ENCODE measurements at places on chromosomes 3 and 15.

GRCh38 chr3:121794264-121794983 is 40.4 kb downstream of the IQCB1 start:
- no peak for DNase-seq

GRCh38 chr3:71987089-71987735 is 202.3 kb upstream of the PROK2 start:
- peak; percentile 14 for DNase-seq

DNA sequence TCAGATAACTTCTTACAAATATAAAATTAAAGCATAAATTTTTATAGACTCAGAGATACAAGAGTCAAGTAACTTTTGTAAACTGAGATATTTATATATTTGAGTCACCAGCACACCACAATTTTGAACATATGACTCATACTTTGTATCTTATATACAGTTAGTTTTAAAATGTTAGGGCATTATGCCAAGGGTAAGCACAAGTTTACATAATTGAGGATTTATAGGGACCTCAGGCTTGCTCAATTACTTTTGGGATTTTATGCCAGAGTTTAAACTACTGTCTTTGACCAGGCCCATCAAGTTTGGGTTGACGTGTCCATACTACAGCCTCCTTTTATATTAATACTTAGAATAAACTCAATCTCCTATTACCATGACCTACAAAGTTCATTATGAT is 7.4 kb upstream of the FGF7 start:
- no peak for DNase-seq

DNA sequence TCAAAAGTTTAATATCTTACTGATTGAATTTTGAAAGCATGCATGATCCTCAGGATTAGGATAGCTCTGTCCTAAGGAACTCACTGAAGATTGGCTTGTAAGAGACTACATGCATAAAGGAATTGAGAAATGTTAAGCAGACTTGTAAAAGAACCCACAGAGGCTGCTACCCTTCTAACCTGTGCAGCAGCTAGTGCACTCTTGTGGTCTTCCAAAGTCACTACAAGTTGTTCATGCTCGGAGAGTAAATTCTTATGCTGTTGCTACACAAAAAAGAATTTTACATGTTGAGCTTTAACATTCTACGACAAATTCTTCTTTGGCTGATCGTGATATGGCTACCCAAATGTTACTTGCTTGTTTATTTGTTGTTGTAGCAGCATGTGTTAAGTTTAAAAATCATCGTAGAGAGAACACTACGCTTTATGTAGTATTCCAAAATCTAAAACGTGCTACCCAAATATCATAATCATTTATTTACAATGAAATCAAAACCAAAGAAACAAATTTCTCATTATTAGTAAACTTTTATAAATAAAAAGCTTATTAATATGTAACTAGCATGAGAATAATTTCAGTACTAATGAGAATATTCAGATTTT is 55.0 kb downstream of the GOLIM4 start:
- DNase-seq: peak; percentile 93

DNA sequence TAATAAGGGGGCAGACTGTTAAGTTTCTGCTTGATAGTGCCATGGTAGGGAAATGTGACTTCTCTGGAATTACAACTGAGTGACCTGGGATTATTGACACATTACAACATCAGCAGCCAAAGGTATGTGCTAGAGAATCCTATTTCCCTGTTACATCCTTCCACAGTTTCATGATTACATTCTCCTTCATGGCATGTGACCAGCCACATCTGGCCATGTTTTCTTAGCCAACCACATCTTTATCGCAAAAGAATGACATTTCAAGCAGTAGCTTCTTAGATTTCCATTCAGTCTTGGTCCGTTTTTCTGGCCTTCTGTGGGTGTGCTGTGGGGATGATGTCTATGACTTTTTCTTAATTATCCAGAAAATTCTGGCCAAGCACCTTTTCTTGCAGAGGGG is 45.4 kb upstream of the CTDSPL start:
- DNase-seq: no peak

DNA sequence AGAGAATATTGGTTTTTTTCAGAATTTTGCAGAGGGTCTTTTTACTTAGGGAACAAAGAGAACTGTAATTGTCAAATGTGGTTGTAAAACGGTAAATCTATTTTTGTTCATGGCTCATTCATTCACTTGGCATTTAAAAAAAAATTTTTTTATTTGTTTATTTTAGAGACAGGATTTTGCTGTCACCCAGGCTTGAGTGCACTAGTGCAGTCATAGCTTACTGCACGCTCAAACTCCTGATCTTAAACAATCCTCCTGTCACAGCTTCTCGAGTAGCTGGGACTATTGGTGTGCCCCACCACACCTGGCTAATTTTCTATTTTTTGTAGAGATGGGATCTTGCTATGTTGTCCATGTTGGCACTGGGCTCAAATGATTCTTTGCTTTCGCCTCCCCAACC is 301.8 kb downstream of the LPP start:
- DNase-seq: no peak

DNA sequence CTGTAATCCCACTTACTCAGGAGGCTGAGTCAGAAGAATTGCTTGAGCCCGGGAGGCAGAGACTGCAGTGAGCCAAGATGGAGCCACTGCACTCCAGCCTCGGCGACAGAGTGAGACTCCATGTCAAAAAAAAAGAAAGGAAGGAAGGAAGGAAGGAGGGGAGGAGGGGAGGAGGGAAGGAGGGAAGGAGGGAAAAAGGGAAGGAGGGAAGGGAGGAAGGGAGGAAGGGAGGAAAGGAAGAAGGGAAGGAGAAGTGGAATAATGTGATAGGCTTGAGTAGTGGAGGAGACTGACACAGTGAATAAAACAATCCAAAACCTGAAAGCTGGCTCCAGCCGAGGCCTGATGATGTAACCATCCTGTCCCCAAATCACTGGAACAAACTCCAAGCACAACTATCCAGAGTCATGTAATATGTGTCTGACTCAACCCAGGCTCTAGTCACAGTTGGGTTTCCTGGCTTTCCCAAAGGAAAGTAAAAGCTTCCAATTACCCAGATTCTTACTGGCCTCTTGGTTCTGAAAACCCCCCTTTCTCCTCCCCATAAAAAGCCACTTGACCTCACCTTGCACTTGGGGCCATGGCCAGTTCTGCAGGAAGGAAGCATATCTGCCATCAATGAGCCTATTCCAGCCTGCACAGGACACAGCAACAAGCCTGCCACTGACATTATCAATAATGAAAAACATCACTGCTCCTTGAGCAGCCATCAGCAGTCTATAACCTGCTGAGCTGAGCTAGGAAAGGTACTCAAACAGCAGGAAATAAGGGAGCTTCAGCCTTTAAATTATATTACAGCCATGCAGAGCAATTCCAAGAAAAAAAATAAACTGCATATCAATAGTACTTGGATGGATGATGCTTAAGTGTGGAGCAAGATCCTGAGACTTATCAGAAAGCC is 48.3 kb downstream of the MB21D2 start:
- no peak for DNase-seq

GRCh38 chr15:76286271-76286879 is 24.9 kb downstream of the ETFA start:
- no peak for DNase-seq

DNA sequence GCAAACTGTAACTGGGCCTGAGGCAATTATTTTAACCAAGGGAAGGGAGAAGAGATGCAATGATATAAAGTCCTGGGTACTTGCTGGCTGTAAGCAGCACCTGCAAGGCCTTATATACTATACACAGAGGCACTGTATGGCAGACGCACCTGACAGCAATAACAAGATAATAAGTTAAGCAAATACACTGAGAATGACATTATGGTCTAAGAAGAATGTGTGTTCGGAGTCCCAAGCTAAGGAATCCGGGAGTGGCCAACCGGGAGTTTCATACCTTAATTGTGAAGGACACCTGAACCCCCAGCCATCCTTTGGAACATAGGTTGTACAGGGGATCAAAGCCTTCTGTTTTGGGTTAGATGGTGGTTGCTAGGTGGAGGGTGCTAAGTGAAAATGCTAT is 13.7 kb downstream of the FAM240A start:
- no peak for DNase-seq

GRCh38 chr3:194800002-194800401 is 114.3 kb downstream of the FAM43A start:
- no peak for DNase-seq

- DNase-seq: no peak
Measured at GRCh38 chr3:100888881-100889280, 104.3 kb downstream of the ABI3BP start.

- DNase-seq: peak; percentile 29
Measured at GRCh38 chr3:32934150-32934742, 17.2 kb upstream of the CCR4 start.

DNA sequence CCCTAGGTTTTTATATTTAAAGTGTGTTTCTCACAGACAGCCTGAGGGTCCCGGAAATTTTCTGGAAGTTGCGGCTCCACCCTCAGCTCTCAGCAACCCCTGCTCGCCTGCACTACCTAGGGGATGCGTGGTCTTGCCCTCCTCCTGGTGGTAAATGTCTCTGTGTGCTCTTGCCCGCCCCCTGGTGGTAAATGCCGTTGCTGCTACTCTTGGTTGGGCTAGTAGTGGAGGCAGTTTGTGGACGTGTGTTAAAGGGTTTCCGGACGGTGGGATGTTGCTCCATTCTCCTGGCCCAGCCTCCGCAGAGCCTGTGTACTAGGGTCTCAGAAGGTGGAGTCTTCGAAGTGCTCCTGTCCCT is 27.4 kb downstream of the STOML1 start:
- peak; percentile 89 for DNase-seq

DNA sequence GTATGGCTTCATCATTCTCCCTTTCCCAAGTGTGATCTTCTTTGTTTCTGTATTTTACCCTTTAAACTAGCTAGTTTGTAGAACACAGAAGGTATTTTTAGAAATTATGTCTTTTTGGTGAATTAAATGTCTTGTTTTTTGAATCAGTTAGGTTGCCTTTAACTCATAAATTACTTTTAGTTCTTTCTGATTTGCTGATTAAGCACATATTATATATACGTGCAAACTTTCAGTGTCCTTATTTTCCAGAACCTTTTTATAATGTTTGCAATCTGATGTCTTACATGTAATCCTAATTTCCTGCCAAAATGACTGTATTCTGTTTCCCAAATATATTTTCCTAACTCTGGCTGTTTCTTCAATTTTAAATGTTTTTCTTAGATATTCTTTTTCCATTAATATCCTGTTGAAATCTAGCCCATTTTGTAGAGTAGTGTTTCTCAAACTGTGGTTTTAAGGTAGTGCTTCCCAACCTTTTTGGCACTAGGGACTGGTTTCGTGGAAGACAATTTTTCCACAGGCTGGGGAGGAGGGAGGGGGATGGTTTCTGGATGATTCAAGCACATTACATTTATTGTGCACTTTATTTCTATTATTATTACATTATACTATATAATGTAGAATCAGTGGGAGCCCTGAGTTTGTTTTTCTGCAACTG is 51.8 kb downstream of the CHD2 start:
- DNase-seq: no peak

DNA sequence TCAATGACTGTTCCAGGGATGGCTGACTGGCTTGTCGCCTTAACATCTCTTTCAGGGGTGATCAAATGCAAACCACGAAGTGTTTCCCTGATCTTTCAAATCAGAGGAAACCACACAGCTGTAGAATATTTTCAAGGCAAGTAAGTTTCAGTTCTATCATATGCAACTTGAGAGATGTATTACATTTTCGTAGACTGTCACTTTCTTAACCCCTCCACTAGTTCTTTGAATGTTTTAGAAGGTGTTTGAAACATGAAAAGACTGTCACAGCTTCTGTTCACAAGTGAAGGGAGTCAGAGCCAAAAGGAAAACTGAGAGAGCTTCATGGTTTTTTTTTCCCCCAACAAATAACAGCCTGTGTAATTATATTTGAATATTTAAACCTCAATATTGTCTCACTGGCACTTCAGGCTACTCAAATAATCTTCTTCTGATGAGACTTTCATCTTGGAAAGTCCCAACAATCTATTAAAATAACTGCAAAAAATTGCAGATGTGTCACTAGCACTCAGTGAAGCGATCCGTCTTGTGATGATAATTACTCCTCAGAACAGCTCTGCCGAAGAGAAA is 25.9 kb upstream of the CAPN7 start:
- no peak for DNase-seq

DNA sequence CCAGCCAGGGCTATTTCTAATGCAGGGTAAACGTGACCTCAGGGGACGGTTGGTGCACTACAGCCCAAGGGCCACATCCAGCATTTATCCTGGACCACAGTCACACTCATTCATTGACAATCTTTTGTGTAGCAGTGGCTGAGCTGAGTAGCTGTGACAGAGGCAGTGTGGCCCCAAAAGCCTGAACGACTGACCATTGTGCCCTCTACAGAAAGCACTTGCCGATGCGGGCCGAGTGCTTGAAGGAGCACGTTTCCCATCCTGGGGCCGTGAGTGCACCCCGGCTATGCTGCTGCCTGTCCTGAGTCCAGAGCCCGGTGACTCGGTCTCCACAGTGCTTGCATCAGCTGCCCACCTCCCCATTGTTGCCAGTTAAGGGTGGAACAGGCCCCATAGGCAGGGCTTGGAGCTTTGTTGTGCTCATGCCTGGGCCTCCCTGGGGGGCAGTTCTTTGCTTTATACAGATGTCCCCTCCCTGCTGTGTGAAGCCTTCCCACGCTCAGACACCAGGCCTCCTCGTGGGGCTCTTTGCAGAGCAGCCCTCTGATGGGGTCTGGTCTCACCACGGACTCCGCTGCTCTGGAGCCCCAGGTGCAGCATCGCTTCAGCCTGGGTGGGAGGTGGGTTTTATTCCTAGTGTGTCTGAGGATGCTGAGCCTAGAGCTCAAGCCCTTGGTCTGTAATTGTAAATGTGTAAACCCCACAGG is 13.0 kb upstream of the SNRPA1 start:
- DNase-seq: no peak

GRCh38 chr3:62732183-62732904 is 142.9 kb downstream of the CADPS start:
- DNase-seq: no peak

GRCh38 chr3:115930168-115930567 is 306.9 kb downstream of the GAP43 start:
- DNase-seq: no peak

- DNase-seq: no peak
Measured at GRCh38 chr3:11282250-11283138, 10.3 kb downstream of the ATG7 start.

DNA sequence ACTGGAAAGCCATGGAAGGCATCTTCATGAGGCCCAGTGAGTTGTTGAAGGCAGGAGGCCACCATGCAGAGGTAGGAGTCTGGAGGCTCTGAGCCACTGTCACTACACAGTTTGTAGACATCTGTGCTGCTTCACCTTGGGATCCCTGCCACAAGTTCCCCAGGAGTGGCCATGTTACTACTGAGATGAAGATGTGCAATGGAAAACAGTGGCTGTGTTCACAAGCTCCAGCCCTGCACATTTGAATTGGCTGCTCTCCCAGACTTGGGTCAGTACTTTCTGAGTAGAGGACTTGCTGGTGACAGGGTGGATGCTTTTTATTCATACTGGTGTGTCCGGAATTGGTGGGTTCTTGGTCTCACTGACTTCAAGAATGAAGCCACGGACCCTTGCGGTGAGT is 86.9 kb upstream of the C15orf39 start:
- no peak for DNase-seq

GRCh38 chr15:63190769-63191649 is 1.6 kb downstream of the RAB8B start:
- DNase-seq: peak; percentile 12

- DNase-seq: peak; percentile 21
Measured at GRCh38 chr15:66401130-66402021, 14.7 kb downstream of the MAP2K1 start.

GRCh38 chr3:14507305-14507741 is 32.8 kb downstream of the GRIP2 start:
- no peak for DNase-seq

Data from Kasumi-1 (cell line).